ENCODE measurements at places on chromosomes 7 and 10.

DNA sequence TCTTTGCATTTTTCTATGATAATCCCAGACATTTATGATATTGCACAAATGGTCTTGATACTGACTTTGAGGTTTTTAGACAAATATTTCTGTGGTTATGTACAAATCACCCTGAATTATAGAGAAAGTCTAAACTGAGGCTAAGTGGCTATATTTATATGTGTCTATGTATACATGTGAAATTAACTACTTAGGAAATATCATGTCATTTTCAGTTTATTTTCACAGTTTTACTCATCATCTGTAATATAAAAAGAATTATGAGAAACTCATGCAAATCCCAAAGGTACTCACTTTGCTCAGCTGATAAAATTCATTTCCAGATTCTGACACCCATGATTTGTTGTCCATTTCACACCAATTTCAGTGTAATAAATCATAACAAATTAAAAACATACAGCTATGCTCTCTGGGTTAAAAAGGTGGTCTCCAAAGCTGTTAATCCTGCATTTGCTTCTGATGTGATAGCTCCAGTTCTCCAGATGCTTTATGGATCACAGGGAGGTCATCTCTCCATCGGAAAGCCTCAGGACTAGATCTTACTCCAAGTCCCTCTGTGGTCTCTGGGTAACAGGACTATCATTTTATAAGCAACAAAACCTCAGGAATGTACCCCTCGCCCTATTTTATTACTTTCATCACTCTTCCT, 673.9 kb downstream of the PARD3 start:
- DNase-seq = no peak

GRCh38 chr10:13707156-13707881, 120.6 kb downstream of the PRPF18 start:
- peak; percentile 31 for DNase-seq

GRCh38 chr10:16779384-16779915, 37.8 kb downstream of the RSU1 start:
- DNase-seq = no peak

- no peak for DNase-seq
Measured at GRCh38 chr10:98858525-98858924, 377.1 kb downstream of the HPSE2 start.

GRCh38 chr7:101233907-101234547, 3.6 kb downstream of the CLDN15 start:
- DNase-seq = no peak

- DNase-seq = no peak
Measured at GRCh38 chr7:116086547-116087045, 56.0 kb upstream of the TFEC start.

GRCh38 chr7:7810826-7811225, 92.4 kb upstream of the RPA3 start:
- no peak for DNase-seq

GRCh38 chr10:128031216-128031615, 95.0 kb downstream of the MKI67 start:
- DNase-seq = no peak

- no peak for DNase-seq
Measured at GRCh38 chr7:148380596-148381419, 209.8 kb upstream of the C7orf33 start.

All from progenitor cell of endocrine pancreas (in vitro differentiated cells).